ENCODE measurements at places on chromosomes 12 and 14.

DNA sequence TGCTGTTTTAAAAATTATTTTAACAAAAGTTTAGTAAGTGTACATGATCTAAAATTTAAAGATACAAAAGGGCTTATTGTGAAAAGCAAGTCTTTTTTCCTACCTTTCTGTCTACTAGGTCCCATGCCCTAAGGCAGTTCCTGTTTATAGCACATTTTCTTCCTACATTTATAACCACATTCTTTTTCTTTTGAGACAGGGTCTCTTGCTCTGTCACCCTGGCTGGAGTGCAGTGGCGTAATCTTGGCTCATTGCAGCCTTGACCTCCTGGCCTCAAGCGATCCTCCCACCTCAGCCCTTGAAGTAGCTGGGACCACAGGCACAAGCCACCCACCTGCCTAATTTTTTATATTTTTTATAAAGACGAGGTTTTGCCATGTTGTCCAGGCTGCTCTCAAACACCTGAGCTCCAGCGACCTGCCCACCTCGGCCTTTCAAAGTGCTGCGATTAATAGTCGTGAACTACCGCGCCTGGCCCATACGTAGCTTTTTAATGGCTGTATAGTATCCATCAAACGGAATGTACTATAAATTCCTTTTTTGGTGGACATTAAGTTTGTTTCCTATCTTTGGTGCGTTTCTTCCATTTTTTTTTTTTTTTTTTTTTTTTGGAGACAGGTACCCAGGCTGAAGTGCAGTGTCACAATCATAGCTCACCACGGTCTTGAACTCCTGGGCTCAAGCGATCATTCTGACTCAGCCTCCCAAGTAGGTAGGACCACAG lies 20.9 kb downstream of the FRS2 start:
- no peak for DNase-seq

- DNase-seq, result no peak
Measured at GRCh38 chr14:52706286-52706685, 714 bp upstream of the PSMC6 start.

GRCh38 chr14:83646228-83646627 lies 1883.7 kb upstream of the FLRT2 start:
- DNase-seq, result no peak

DNA sequence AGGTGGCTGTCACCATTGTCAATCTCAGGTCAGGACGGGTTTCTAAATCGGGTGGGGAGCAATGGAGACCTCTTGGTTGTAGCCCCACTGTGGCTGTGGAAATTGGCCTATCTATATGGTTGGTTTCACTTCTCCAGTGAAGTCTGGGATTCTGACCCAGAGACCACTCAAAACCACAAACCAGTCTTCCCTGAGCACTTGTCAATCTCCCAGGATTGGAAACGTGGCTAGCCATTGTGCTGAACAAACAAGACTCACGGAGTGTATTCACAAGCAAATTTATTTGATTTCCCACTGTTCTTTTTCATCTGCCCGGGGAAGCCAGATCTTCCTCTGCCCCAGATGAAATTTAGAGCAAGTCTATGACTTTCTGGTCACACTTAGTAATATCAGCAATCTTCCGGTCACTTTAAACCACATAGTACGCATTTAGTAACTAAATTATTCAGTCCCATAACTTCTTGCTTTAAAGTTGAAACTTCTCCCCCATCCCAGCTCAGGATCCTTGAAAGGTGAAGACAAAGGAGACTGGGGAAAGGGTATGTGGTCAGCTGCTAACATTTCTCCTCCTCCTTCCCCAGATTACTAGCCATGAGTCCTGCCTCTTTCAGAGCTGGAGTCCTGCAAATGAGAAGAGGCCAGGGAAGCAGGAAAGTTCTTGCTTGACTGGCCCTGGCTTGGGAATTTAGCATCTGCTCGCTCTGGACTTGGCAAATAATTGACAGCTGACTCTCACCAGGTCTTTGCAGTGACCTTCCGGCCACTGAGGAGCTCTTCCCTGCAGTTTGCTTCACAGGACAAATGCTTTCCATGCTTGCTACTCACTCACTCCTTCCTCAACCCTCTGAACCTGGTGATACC lies 123.2 kb upstream of the MAX start:
- no peak for DNase-seq

DNA sequence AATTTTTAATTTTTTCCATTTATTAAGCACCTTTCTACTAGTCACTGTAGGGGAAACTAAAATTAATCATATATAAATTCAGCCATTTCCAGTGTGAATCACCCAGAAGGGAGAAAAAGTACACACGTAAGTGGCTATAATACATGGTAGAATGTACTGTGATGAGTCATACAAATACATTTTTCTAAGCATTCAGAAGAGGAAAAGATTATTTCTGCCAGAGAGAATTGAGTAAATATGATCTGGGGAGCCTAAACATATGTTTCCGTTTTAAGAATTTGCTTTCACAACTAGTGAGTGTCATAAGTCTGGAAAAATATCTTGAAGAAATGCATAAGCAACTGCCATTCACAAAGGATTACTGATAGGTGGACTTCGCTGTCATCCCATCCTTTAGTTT lies 102.8 kb downstream of the TGFB3 start:
- no peak for DNase-seq

GRCh38 chr12:113347892-113348291 lies 10.5 kb upstream of the PLBD2 start:
- DNase-seq, result no peak

- no peak for DNase-seq
Measured at GRCh38 chr12:75184516-75184915, 25.1 kb downstream of the KCNC2 start.

GRCh38 chr12:93908264-93908663 lies 231.1 kb downstream of the CRADD start:
- no peak for DNase-seq

GRCh38 chr12:92561543-92561899 lies 141.3 kb upstream of the PLEKHG7 start:
- no peak for DNase-seq

DNA sequence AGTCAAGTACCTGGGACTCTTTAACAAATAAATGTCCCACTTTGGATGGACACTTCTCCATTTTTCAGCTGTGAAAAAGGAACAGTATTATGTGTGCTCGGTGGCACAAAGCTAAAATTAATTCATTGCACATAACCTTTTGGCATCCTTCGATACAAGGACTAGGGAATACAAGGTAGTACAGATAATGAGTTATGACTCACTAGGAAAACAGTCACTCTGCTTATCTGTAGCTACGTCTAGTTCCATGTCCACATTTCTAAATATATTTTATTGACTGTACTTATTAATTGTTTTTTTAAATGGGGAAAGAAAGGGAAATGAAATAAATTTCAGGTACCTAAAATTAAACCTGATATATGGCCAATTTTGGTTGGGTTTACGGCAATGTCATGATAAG lies 35.2 kb upstream of the RIC8B start:
- no peak for DNase-seq

DNA sequence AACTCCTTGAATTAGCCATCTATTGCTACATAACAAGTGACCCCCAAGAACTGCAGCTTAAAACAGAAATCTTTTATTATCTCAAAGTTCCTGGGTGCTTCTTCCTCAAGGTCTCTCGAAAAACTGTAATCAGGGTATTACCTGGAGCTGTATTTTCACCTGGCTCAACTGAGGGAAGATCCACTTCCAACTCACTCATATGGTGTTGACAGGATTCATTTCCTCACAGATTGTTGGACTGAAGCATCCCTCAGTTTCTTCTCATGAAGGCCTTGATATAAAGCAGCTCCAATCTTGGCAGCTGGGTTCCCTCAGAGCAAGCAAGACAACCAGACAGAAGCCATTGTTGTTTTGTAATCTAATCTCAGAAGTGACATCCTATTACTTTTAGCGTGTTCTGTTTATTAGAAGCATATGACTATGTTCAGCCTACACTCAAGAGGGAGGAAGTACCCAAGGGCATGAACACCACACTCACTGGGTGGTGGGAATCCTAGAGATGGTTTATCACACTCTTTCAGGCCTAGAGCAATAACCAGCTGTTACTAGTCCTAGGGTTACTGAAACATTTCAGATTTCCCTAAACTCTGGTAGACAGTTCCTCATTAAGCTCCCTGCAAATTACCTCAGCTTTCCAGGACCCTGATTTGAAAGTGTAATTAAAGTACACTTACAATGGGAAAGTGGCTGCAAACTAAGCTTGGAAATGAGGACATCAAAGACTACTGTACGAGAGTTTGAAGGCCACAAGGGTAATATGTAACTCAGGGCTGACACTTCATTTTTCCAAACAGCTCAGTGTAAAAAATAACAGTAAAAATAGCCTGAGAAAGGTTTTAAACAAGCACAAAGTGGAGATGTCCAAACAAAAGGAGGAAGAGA lies 222.2 kb downstream of the SEC23A start:
- no peak for DNase-seq

DNA sequence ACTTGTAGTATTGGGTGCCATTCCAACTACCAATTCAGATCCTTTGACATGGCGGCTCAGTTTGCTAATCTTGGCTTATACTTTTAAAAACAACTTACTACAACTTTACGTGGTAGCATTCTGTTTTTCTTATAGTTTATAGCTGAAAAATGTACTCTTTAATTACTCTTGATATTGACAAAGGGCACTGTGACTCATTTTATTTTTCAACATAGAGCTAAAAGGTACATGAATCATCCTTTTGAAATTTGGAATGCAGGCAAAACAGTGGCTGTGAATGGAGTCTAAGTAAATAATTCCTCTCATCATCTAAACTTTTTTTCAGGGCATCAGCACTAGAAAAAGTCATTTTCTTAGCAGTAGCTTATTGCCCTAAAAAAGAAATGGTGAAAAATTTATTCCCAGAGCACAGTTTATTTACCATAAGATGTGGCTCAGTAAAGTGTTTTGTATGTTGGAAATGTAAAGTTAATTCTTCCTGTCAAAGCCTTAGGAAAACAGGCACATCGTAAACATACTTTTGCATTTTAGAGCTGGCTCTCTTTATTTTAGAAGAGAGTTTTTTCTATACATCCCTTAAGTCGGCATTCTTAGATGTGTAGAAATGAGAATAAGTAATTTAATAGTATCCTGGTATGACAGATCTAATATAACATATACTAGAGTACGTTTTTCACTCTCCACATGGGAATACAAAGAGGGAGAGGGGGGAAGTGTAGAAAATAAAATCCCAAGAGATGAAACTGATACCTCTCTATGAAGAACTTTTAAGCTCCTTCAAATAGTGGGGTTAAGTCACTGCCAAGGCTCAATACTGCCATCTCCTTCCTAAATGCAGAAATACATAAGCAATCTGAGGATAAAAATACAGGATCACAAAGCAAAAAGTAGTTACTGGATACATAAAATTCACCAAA lies 55.2 kb downstream of the SLC25A21 start:
- no peak for DNase-seq

GRCh38 chr12:8987685-8988084 lies 1.7 kb upstream of the KLRG1 start:
- no peak for DNase-seq

GRCh38 chr12:55908726-55909512 lies 18.8 kb downstream of the PYM1 start:
- no peak for DNase-seq

DNA sequence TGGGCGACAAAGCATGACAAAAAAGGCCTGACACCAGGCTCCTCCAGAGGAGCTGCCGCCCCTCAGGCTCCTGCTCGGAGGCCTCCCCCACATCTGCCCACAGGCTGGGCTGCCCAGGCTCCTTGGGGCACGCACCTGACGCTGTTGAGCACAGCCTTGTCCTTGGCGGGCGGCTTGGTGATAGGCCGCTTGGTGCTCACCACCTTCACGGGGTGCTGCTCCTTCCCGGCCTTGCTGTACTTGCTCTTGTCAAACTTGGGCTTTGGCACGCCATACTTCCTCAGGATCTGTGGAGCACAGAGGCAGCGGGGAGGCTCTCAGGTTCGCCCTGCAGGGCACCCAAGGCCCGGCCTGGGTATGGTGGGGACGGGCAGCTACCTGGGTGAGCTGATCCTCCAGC lies 53.4 kb downstream of the TRAFD1 start:
- no peak for DNase-seq

GRCh38 chr14:54356172-54356571 lies 40.6 kb upstream of the CDKN3 start:
- no peak for DNase-seq

GRCh38 chr12:46459861-46460545 lies 87.4 kb upstream of the SLC38A2 start:
- no peak for DNase-seq

GRCh38 chr12:127548123-127548553 lies 718.8 kb upstream of the TMEM132C start:
- DNase-seq, result no peak

DNA sequence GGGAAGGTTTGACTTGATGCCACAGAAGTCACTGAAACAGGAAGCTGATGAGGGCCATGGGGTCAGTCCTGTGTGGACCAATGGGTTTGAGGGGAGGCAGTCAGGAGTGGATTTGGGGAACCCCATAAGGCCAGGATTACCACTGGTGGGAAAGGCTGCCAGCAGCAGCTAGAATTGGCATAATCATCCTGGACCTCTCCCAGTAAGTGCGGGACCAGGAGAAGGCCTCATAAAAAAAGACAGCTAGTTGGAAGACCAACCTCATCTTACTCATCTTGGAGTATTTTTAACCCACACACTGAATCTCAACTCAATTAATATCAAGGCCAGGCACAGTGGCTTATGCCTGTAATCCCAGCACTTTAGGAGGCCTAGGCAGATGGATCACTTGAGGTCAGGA lies 22.7 kb downstream of the TBX3 start:
- no peak for DNase-seq

DNA sequence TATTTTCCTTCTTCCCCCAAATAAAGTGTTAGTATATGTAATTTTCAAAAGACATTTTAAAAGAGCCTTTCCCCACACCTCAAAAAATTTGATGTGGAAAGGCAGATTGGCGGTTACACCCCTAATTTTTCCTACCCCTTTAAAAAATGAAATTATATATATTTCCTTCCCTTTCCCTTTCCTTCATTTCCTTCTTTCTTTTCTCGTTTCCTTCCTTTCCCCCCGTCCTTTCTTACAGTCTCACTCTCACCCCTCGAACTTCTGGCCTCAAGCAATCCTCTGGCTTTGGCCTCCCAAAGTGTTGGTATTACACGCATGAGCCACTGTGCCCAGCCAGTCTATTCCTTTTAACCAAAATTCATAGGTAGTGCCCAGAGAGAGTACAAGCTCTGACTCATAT lies 4.2 kb upstream of the UNC119B start:
- no peak for DNase-seq

DNA sequence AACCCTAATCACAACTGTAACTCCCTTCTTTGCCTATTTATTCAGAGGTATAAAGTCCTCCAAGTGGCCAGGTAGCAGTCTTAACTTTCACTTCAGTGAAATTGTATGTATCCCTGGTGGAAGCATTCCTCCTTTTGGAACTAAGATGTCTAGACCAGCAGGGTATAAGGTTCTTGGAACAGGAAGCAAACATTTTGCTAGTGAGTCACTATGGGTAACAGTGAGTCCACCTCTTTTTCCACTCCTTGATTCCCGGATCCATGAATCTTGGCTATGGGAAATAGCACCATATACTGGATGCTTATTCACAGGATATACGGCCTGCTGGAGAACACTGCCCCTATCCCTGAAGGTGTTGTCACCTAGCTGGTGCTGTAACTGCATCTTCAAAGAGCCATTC lies 80.2 kb downstream of the KCNA5 start:
- DNase-seq, result no peak

Data from stimulated activated CD8-positive, alpha-beta memory T cell treated with anti-CD3 and anti-CD28 coated beads, Interleukin-15, amount 100 ng/mL, for 24 hours (primary cell).